ENCODE measurements at places on chromosomes 1 and 21. TPM values are rescaled to one million over a fixed set of nuclear protein-coding genes. Genes with fewer than 3 reads are reported as not detected.

GRCh38 chr1:228373681-228374571, 32.7 kb downstream of the TRIM11 start:
- no peak for DNase-seq

- DNase-seq, result no peak
Observed at GRCh38 chr1:21497466-21498061, 11.7 kb upstream of the ALPL start.

- no peak for DNase-seq
Observed at GRCh38 chr1:172423336-172423735, 2.9 kb downstream of the C1orf105 start.

GRCh38 chr21:23960769-23961168, 1646.5 kb downstream of the MRPL39 start:
- DNase-seq, result no peak

GRCh38 chr1:56617141-56617540, 28.0 kb upstream of the PRKAA2 start:
- no peak for DNase-seq

GRCh38 chr1:14120895-14121294, 420.9 kb downstream of the PRDM2 start:
- DNase-seq, result no peak

GRCh38 chr1:61152066-61152465, 69.7 kb downstream of the NFIA start:
- DNase-seq, result no peak

- no peak for DNase-seq
Observed at GRCh38 chr1:208133355-208133754, 110.8 kb downstream of the PLXNA2 start.

- no peak for DNase-seq
Observed at GRCh38 chr1:56320464-56321149, 258.8 kb downstream of the PLPP3 start.

DNA sequence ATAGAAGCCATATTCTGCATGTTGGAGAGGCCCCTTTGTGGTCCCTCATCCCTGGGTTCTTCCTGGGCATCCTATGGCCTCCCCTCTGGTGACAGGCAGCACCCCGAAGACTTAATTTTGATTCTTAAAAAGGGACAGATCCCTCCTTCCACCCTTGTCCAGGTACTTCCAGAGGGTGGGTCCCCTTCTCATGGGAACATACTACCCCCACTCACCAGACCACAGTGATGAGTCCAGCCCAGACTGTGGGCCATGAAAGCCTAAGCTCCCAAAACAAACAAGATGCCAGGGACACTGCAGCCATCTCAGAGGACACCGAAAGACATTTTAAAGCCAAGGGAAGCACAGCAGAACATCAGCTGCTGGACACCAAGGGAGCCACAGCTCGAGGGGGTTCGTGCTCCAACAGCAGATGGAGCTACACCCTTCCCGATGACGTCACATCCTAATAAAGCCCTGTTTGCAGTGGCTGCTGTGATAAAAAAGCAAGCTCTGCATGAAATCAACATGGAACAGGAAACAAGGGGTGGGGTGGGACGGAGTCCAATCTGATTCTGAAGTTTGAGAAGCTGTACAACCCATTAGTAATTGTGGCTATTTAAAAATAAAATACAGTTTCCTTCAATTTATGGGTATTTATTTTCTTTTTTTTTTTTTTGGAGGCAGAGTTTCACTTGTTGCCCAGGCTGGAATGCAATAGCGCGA, 32.4 kb downstream of the GNB1 start:
- DNase-seq, result no peak

DNA sequence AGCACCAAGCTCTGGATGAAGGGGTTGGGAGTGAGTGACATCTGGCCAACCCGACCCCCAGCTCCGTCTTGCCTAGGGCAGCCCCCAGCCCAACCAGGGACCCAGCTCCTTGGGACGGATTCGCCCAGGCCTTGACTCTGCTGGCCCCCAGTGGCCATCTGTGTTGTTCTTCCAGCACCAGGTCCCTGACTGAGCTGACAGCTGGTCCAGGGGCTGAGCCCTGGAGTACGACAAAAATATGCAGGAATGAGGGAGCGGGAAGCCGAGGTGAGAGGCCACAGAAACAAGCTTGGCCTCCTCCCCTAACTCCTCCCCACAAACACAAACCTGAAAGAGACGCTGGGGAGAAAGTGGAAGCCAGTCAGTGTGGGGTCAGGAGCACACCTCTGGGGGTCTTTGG, 55.0 kb upstream of the PAX7 start:
- no peak for DNase-seq

- no peak for DNase-seq
Observed at GRCh38 chr1:21457654-21458053, 17.7 kb downstream of the NBPF3 start.

CELF3 gene
- total RNA-seq, result not detected

AADACL4 gene
- total RNA-seq, result not detected

CFHR3 gene
- 0.42 TPM for total RNA-seq

PDE4B gene
- total RNA-seq, result 53.1 TPM

TRPM2 gene
- total RNA-seq, result not detected

B3GALT2 gene
- total RNA-seq, result 32.1 TPM

VWA5B1 gene
- not detected for total RNA-seq

Measured in osteocyte (in vitro differentiated cells).